Uterus (tissue), 4 donors: ENCODE measurements at places on chromosomes 12 and 14. TPM values are rescaled to one million over a fixed set of nuclear protein-coding genes. Genes with fewer than 3 reads are reported as not detected.
A peak's percentile ranks its signal among the peaks of the same experiment; 100 is the strongest.

Gene GALC
- total RNA-seq = 25.4 TPM

Gene DAO
- not detected for total RNA-seq

DNA sequence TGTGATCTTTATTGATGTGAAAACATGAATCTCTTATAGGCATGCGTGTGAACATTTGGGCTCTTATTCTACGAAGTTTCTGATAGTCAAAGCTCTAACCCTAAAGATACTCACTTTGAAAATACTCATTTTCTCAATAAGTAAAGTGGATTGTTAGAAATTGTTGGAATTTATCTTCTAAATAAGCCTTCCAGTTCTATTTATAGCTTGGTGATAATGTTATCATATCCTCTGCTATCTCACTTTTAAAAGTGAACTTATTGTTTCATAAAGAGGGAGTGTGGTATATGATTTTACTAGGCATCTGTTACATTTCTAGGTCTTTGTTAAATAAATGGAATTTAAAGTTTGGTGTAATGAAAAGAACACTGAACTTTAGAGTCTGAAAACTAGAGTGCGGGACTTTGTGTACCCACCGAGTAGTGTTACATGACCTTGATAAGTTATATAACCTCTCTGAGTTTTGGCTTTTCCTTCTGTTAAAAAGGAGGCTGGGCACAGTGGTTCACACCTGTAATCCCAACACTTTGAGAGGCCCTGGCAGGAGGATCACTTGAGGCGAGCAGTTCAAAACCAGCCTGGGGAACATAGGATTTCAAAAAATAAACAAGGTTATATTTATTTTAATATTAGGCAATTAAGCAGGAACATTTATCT lies 13.6 kb downstream of the USP15 start:
- DNase-seq = no peak
- H3K36me3 ChIP-seq = no peaks in the 10 kb centered on the region
- peaks cover 26% of the 10 kb centered on the region for H3K4me1 ChIP-seq
- H3K4me3 ChIP-seq = no peak overlapping the region

Gene GPR68
- not detected for total RNA-seq

DNA sequence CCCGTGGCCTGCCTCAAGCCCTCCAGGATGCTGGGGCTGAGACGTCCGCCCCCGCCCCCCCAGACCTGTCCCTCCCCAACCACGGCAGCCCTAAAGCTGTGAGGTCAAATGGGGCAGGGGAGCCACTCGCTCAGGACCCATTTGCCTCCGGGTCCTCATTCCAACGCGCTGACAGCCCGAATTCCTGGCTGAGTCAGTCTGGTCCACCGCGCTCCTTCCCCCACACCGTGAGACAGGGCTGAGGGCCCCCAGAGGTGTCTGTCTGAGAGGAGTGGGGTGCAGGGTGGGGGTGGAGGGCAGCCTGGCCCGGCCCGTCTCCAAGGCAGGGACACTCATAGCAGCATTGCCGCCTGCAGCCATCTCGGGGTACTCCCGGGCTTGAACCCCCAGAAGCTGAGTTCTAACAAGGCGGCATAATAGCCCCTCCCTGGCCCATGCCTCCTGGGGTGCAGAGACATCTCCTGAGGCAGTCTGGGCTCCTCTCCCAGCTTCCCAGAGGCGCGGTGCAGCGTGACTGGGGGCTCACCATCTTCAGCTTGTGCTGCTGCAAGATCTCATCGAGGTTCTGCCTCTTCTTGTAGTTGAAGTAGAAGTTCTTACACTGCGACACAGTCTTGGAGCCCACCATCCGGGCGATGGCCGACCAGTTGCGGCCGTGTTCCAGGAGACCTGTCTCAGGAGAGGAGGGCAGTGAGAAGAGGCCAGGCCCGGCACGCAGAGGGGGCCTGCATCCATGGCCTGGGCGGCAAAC lies 90.5 kb downstream of the RFLNA start:
- H3K27ac ChIP-seq = peak overlapping the region; percentile 90
- H3K36me3 ChIP-seq = no peaks in the 10 kb centered on the region
- H3K4me3 ChIP-seq = no peak overlapping the region
- peaks cover 32% of the 10 kb centered on the region for H3K4me1 ChIP-seq

- H3K27ac ChIP-seq = no peak overlapping the region
- H3K27me3 ChIP-seq = no peaks in the 10 kb centered on the region
- no peak overlapping the region for H3K4me3 ChIP-seq
- no peaks in the 10 kb centered on the region for H3K36me3 ChIP-seq
- no peak for DNase-seq
These were observed 2.6 kb downstream of the IFI27L2 start for GRCh38 chr14:94126800-94127199.

- no peak overlapping the region for H3K4me3 ChIP-seq
- H3K27ac ChIP-seq = no peak overlapping the region
These were observed 129.9 kb upstream of the ALG10 start for GRCh38 chr12:33892425-33892824.

Gene SLC22A17
- total RNA-seq = 37.5 TPM

- H3K36me3 ChIP-seq = no peaks in the 10 kb centered on the region
- H3K27ac ChIP-seq = peak overlapping the region; percentile 26
- no peak overlapping the region for H3K4me3 ChIP-seq
- peaks cover 26% of the 10 kb centered on the region for H3K4me1 ChIP-seq
These were observed 54.6 kb downstream of the ACTN1 start for GRCh38 chr14:68924186-68925158.

GRCh38 chr12:53070877-53071492 lies 8.2 kb downstream of the SPRYD3 start:
- no peaks in the 10 kb centered on the region for H3K36me3 ChIP-seq
- H3K27me3 ChIP-seq = no peaks in the 10 kb centered on the region
- no peak overlapping the region for H3K4me3 ChIP-seq

Gene MDGA2
- total RNA-seq = 4.2 TPM

Gene MORN3
- total RNA-seq = not detected

Gene ACVRL1
- total RNA-seq = 161 TPM

Gene GLS2
- total RNA-seq = not detected

DNA sequence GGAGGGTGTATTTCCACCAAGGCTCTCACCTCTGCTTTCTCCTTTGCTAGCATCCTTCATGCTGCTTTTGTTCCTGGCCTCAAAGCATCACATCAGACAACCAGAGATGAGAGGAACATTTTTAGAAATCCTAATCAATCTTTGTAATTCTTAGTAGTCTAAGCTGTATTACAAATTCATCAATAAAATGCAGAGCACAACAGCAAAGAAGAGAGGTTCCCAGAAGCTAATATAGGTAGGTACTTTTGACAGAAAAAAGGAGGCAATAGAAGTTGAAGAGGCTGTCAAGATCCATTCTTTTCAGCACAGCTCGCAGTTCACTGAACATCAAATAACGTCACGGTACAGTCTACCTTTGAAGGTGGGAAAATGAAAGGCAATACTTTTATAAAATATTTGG lies 265.2 kb upstream of the SYT1 start:
- no peaks in the 10 kb centered on the region for H3K4me1 ChIP-seq
- no peaks in the 10 kb centered on the region for H3K36me3 ChIP-seq
- DNase-seq = no peak

DNA sequence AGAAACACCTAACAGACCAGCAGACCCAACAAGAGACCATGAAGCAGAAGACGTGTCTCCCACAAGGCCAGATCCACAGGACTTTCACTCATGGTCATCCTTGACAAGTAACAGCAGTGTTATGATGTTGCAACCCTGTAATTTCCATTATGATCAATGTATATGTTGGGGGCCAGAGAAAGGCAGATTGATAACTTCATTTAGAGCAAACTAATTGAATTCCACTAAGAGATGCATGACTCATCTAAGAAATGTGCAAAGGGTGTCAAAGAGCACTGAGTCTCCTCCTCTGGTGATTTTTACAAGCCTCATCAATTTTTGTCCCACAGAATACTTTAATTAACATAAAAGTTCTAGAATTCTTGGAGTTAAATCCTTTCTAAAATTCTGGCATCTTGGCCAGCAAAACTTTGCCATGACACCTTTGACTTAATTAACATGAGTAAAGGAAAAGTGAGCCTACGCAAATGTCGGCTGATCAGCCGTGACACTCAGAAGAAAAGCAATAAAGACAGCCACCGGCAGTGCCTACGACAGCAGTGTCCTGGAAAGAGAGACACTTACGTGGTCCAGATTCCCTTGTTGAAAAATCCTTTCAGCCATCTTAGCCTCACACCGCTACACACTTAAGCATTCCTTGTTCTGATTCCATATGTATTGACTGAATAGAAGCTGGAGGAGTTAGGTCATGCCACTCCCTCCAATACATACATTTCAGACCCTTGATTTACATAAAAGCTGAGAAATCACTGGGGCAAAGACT lies 370.2 kb upstream of the CCDC196 start:
- no peak overlapping the region for H3K4me3 ChIP-seq
- no peaks in the 10 kb centered on the region for H3K27me3 ChIP-seq
- H3K27ac ChIP-seq = no peak overlapping the region
- H3K4me1 ChIP-seq = no peaks in the 10 kb centered on the region
- DNase-seq = no peak

DNA sequence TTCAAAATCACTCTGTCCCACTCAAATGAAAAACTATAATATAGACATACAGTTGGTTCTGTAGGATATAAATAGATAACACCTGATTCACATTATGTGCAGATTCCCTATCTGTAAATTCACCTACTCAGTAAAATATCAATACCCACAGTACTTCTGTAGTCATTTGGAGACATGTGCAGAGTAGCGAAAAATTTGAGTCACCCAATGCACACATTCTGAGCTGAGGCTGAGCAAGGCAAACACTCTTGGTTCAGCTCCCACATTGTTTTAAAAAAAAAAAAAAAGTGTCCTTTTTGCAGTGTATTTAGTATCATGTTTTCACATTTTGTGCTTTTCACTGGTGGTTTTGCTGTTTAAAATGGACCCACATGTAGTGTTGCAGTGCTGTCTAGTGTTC lies 27.3 kb upstream of the BBS10 start:
- no peak overlapping the region for H3K4me3 ChIP-seq
- no peak overlapping the region for H3K27ac ChIP-seq
- no peaks in the 10 kb centered on the region for H3K4me1 ChIP-seq
- DNase-seq = no peak
- H3K36me3 ChIP-seq = no peaks in the 10 kb centered on the region
- H3K27me3 ChIP-seq = no peaks in the 10 kb centered on the region

Gene IFI27L2
- 29.9 TPM for total RNA-seq

DNA sequence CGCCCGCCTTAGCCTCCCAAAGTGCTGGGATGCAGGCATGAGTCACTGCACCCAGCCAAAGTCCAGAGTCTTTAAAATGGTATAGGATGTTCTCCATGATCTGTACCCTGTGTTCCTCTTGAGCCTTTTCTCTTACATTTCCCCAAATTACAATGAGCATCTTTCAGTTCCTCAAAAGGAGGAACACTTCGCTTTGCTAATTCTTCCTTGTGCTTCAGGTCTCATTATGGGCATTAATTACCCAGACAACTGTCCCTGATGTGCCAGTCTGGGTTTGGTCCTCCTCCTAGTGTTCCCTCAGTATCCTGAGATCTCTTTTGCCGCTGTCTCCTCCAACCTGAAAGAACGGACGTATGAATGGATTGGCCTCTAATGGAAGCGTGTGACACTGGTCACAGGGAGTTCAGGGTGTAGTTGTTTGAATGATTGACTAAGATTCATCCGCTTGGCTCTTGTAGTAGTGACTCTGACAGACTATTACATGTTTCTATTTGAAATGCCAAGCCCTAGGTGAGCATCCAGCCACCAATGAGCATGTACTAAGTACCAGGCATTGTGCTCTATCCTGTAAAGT lies 8.2 kb downstream of the PRKCH start:
- no peaks in the 10 kb centered on the region for H3K36me3 ChIP-seq
- H3K27ac ChIP-seq = peak overlapping the region; percentile 49
- no peaks in the 10 kb centered on the region for H3K27me3 ChIP-seq

DNA sequence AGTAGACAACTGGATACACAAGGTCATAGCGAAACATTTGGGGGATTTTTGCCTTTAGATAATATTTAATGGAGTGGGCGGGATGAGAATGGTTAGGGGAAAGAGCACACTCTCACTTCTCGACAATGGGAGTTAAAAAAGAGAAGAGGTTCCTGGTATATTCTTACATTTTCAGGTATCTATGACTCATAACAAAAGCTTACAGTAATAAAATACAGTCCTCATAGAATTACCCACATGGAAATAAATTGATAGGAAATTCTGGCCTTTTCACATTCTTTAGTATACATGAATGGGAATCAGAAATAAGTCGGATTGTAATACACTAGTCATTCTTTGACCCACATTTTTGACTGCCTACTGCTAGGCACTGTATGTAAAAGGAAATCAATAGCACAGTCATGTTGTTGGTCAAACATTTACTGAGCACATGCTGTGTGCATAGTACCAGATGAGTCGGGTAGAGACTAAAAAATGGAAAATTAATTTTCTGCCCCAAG lies 8.2 kb upstream of the CRADD start:
- H3K36me3 ChIP-seq = no peaks in the 10 kb centered on the region
- H3K4me1 ChIP-seq = no peaks in the 10 kb centered on the region
- DNase-seq = no peak
- H3K27me3 ChIP-seq = no peaks in the 10 kb centered on the region
- no peak overlapping the region for H3K27ac ChIP-seq

Gene GALNT9
- 4.3 TPM for total RNA-seq

Gene BCAT1
- total RNA-seq = 221 TPM

Gene KLRB1
- 0.41 TPM for total RNA-seq

DNA sequence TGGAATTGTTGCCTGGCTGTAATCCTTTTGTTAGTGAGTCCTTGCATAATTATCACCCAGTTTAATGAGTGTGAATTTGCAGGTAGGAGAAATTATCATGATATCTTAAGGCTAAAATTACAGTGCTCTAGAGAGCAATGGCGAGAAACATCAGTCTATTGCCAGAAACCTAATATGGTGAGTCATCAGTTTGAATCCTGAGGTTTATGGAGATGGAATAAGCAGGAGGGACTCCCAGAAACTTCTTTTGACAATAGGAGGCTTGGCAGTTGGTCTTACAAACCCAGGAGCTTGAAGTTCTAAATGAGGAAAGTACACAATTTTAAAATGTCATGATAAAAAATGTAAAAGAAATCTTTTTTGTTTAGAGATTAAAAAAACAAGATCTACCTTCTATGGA lies 31.5 kb upstream of the CRADD start:
- no peaks in the 10 kb centered on the region for H3K27me3 ChIP-seq
- no peak for DNase-seq
- no peaks in the 10 kb centered on the region for H3K36me3 ChIP-seq
- H3K27ac ChIP-seq = no peak overlapping the region
- no peaks in the 10 kb centered on the region for H3K4me1 ChIP-seq
- H3K4me3 ChIP-seq = no peak overlapping the region

Gene HCAR3
- not detected for total RNA-seq

Gene PCED1B
- total RNA-seq = 9.5 TPM

Gene KERA
- 1.3 TPM for total RNA-seq

GRCh38 chr12:71708658-71709057 lies 22.8 kb downstream of the TMEM19 start:
- no peak for DNase-seq
- no peaks in the 10 kb centered on the region for H3K36me3 ChIP-seq
- H3K4me1 ChIP-seq = no peaks in the 10 kb centered on the region
- H3K4me3 ChIP-seq = no peak overlapping the region
- no peak overlapping the region for H3K27ac ChIP-seq
